ENCODE measurements at places on chromosomes 16 and 17.

DNA sequence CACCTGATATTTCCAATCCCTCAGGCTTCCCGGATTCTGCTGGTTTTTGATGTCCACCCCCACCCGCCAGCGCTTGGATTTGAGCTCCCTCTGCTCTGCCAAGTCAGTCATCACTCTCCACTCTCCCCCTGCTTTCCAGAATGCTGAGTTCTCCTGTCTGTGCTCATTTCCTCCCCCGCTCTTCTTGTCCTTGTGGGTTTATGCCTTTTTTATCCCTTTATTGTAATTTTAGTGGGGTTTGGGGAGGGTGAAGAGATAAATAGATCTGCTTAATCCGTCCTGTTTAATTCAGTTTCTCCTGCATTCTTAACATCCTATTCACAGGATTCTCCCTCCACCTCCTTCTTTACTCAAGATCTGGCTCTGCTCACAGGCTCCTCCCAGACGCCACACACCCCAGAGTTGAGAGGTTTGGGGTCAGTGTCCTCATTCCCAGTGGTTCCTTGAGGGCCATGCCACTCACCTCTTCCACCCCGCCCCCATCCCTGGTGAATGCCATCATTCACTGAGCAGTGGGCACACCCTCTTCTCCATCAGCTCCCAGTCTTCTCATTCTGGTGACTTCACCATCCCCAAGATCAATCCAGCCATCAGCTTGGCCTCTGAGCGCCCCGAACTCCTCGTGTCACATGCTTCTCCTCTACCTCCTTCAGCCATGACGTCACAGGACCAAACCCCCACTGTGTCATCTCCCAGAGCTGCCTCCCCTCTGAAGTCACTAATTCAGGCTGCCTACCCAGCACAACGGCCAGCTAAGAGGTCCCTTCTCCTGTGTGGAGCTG, 15.1 kb upstream of the GUCY2D start:
- DNase-seq, result no peak

- DNase-seq, result no peak
Observed at GRCh38 chr17:42289611-42290181, 1.4 kb downstream of the STAT5A start.

GRCh38 chr17:50831471-50831928, 3.9 kb upstream of the WFIKKN2 start:
- no peak for DNase-seq

DNA sequence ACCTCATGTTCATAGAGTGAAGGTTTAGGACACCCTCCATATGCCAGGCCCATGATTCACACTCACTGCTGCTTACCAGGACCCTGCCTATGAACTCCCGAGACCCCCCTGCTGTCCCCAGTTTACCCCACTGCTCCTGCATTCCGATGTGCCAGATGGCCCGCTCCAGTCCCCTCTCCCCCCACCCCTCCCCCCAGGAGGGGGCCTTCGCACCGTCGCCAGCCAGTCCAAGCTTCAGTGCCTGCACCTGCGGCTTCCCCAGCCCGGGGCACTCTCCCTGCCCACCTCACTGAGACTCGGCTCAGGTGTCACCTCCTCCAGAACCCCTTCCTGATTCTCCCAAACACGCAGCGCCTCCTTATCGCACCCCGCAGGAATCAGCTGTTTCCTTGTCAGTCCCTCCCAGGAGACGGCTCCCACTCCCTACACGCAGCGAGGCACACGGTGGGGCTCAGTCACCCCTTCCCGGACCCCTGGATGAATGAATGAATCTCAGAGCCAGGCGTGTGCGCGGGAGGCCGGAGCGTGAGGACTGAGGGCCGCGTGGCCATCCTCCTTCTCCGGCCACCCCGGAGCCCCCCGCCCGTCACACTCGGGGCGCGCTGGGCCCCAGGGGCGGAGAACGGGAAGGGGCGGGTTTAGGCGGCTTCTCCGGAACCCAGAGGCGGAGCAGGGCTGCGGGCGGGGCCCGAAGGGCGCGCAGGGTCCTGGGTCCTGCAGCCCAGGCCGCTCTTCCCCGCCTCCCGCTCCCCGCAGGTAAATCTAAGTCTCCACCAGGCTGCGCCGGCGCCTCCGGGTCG, 1.6 kb downstream of the MYO1C start:
- DNase-seq, result peak; percentile 68

GRCh38 chr17:75625813-75626486, 7.3 kb upstream of the SMIM5 start:
- DNase-seq, result no peak

- no peak for DNase-seq
Observed at GRCh38 chr17:79221597-79221996, 147.0 kb downstream of the ENGASE start.

DNA sequence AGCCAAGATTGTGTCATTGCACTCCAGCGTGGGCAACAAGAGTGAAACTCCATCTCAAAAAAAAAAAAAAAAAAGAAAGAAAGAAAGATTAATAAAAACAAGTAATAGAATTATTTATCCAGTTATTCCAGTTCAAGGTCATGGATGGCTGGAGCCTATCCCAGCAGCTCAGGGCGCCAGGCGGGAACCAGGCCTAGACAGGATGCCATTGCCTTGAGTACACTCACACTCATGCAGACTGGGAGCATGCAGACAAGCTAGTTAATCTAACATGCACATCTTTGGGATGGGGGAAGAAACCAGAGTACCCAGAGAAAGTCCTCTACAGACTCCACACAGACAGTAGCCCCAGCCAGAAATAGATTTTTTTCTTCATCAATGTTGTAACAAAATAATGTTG, 17.9 kb downstream of the PDP2 start:
- no peak for DNase-seq

DNA sequence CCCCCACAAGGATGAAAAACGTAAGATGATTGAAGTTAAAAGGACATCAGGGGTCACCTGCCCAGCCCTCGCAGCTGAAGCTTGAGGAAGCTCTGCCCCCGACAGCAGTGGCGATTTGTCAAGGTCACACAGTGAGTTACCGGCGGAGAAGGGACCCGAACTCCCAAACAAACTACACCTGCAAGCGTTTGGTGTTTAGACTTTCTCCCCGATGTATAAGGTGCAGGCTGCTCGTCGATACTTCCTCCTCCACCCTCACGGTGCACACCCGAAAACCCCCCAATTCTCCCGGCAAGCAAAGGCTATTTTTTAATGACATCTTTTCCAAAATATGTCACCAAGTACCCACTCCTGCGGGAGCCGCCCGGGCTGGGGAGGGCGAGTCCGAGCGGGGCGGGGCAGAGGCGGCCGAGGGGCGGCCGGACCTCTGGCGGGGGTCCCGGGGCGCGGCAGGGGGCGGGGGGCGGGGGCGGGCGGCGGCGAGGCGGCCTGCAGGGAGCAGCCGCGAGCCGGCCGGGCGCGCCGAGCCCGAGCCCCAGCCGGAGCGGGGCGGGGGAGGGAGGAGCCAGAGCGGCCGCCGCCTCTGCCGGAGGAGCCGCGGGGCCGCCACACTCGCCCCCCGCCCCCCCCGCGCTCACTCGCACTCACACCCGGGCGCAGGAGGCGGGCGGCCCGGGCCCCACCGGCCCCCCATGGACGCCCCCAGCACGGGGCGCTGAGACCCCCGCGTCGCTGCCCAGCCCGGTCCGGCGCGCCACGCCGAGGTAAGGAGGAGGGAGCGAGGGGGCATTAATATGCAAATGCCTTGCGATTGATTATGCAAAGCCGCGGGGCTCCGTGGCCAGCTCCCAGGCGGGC, at the start of gene THRA:
THRA (plus strand) TSS at position 637 of the 858 bp plus-strand sequence. CDS start 11,524 bp downstream, outside the sequence.
- peak; percentile 79 for DNase-seq

DNA sequence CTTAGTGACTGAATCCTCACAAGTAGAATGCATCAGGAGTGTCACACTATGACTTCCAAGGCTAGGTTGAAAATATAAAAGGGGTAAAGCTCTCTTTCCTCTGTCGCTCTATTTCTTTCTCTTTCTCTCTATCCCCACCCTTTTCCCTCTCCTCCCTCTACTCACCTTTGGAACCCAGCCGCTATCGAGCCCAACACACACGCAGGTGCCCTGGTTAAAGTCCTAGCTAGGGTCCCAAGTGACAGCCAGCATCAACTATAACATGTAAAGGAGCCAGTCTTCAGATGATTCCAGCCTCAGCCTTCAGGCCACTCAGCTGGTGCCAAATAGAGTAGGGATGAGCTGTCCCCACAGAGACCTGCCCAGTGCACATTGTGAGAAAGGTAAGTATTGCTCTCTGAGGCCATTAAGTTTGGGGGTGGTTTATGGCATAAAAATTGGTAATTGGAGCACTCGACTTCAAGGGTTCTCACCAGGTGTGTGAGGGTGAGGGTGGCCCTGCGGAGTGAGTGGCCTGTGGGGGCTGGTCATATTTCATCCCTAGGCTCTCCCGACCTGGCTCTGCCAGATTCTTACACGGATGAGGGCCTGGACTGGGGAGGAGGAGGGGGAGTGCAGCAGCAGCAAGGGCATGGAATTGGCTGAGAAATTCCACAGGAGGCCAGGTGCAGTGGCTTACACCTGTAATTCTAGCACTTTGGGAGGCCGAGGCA, 14.9 kb upstream of the C16orf54 start:
- DNase-seq, result no peak

- DNase-seq, result peak; percentile 73
Observed at GRCh38 chr17:39755554-39756379, 18.0 kb downstream of the GRB7 start.

GRCh38 chr17:45171338-45172231, 9.9 kb downstream of the HEXIM2 start:
- DNase-seq, result no peak

DNA sequence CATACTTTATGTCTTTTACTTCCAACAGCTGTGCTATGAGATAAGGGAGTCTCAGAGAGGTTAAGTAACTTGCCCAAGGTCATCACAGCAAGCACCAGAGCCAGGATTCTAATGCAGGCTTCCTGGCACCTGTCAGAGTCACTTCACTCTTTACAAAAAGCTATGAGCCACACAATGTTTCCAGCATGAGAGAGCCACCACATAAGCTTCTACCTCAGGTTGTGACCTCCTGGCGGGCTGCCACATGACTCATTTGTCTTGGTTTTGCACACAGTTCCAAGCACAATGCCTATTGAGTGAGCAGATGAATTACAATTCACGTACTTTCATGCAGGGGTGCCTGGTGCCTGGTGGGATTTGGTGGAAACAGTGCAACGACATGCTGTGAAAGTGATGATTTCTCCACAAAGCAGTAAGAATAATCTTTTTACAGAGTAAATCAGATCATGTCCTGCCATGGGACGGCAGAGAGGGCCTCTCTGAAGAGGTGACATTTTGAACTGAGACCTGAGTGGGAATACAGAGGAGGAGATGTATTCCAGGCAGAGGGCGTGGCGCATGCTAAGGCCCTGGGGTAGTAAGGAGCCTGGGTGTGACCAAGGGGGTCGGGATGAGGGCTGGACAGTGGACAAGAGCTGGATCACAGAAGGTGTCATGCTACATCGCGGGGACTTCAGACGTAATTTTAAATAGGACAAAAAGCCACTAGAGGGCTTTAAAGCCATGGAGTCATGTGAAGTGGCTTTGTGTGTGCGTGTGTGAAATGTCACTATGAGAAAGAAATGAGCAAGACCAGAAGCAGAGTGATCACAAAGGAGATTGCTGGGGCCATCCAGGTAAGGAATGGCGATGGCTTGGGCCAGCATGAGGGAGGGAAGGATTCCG, 53.4 kb downstream of the CACNG3 start:
- no peak for DNase-seq

GRCh38 chr17:19551165-19551564, 17.5 kb downstream of the SLC47A1 start:
- DNase-seq, result no peak

- no peak for DNase-seq
Observed at GRCh38 chr17:8387914-8388651, 5.1 kb upstream of the RPL26 start.

DNA sequence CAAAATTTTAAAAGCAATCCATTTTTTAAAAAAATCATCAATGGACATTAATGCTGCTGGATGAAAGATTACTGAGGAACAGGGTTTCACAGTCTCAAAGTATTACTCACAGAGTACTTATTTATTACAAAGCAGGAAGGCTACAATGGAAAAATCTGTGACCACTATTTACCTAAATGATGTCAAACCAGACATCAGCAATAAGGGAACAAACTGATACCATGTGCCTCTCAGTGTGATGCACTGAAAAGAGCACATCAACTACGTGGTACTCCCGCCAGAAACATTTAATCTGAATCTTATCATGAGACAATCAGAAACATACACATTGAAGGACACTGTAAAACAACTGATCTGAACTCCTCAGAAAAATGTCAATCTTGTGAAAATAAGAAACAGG, 124.2 kb downstream of the PARN start:
- DNase-seq, result no peak

DNA sequence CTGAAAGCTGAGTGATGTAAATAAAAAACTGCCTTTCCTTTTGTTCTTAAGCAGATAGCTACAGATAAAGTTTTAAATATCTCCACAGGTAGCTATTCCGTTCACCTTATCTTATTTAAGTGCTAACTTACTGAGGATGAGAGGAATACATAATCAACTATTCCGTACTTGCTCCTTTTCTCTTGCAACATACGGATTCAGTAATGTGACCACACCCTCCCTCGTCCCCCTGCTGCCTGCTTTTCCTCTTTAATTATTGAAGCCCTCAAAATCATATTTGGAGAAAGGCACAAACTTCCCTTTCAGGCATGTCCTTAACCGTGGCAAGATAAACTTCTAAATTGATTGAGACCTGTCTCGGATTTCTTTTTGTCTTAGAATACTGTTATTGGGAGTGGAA, 101.4 kb downstream of the MAP2K4 start:
- no peak for DNase-seq

DNA sequence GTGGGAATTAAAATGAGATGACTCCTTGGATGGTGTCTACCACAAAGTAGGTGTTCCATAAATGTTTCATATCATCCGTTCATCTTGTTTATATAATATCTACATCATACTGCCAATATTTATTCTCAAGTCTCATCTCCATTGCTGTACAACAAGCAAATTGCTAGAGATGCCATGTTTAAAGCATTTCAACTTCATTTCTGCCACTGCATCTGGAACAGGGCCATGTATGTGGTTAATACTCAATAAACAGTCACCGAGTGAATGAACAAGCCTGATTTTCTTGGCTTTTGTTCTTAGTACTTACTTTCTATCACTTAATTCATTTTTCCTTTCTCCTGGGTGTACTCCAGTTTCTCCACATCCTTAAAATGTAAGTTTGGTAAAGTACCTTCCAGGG, 107.6 kb downstream of the KCNJ2 start:
- no peak for DNase-seq

DNA sequence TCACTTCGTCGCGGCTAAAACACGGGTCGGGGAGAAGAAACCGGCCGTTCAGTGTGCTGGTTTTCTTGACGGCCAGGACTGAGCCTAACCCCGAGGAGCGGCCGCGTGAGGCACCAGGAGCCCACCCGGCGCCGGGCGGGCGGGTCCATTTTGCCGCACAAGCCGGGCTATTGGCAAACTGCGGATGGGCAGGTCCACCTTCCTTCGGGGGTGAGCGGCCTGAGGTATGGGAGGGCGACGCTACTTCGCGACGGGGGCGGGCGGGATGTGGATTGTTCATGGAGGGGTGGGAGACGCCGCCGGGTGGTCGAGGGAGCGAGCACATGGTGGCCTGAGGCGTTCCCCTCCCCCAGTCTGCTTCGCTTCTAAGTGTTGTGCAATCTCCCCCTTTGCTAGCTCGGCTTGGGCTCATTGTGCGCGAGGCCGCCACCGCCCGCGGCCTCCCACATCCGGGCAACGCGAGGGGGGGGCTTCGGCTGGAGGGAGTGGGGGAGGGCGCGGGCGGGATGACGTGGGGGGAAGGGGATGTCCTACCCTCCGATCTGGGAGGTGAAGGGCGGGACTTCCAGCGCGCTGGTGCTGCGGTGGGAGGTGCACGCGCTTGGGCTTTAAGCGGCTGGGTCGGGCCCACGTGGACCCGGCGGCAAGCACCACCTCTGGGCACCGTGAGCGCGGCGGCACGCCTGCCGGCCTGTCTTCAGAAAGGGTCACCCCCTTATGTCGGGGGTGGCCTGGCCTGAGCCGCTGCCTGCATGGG, 5.9 kb upstream of the CD68 start:
- peak; percentile 78 for DNase-seq

- DNase-seq, result no peak
Observed at GRCh38 chr16:14196011-14196410, 124.9 kb downstream of the MRTFB start.

Data from activated B cell treated with CpG ODN at 0.5 μM for 24 hours (primary cell).